Keratinocyte (primary cell): ENCODE measurements at places on chromosomes 11 and 22.

- DNase-seq = peak; percentile 54
Observed at GRCh38 chr22:35894937-35895708, 133.5 kb downstream of the RBFOX2 start.

DNA sequence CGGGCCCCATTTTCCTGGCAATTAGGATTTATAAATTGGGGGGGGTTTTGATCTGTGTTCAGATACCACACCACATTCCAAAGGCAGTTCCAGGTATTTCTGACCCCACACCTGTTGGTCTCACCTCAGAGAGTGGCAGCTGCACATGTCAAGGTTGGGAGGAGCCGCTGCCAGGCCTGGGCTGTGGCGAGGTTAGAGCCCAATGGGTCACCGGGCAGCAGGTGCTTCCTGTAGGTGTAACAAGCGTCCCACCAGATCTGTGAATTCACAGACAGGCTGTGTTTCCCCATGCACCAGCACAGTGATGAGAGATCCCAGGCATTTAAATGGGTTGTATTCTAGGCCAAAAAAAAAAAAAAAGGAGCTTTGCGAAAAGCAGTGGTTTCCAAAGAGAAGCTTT lies 58.6 kb downstream of the CABIN1 start:
- DNase-seq = no peak

DNA sequence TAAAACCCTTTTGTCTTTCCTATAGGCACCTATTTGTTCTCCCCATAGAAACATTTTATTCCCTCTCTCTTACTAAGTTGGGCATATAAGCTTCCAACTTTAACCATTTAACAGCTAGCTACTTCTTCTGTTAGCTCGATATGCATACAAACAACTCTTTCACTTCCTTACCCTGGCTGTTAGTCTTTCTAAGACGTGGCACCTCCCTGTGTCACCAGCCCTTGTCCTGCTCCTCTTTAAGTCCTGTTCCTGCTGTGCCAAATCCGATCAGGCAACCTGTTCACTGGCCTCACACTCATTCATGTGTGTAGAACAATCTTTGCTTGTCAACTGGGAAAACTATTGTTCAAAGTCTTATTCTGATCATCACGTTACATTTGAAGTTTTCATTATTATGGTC lies 1376.1 kb upstream of the TENM4 start:
- no peak for DNase-seq

- DNase-seq = no peak
Observed at GRCh38 chr11:33869481-33870422, 22.1 kb downstream of the LMO2 start.

- DNase-seq = no peak
Observed at GRCh38 chr11:111663820-111664219, 61.6 kb downstream of the SIK2 start.
